ENCODE measurements at places on chromosomes 13 and 19.

DNA sequence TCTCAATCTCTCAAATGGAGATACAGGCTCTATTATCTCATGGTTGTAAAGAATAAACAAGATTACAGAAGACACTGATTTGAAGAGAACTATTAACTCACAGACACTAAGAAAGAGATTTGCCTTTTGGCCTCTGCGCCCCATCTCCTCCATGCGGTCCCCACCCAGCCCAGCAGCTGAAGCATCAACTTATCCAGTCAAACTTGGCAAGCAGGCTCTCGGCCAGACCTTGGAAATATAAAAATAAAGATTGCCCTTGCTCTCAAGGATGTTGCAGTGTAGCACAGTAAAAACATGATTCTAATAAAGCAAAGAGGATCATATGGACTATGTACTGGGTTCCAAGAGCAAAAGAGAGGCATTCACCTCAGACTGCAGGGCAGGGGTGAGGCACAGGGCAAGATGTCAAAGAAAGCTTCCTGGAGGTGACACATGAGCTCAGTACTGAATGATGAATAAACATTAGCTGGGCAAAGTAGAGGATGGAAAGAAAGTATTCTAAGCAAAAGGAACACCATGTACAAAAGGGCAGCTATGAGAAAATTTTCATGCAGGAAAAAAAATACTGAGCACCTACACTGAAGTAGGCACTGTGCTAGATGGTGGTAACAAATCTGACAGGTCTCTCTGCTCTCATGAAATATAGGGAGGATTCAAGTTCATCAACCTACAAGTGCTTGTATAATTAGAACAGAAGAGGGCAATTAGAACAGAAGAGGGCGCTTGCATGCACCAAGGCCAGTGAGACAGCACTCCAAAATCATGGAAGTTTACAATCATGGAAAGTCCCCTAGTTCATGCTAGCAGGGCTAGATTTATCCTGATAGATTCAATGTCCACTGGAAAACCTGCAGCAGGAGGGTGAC, 85.0 kb downstream of the SACS start:
- no peak for DNase-seq

GRCh38 chr13:72853000-72853399, 71.1 kb downstream of the PIBF1 start:
- DNase-seq, result no peak

DNA sequence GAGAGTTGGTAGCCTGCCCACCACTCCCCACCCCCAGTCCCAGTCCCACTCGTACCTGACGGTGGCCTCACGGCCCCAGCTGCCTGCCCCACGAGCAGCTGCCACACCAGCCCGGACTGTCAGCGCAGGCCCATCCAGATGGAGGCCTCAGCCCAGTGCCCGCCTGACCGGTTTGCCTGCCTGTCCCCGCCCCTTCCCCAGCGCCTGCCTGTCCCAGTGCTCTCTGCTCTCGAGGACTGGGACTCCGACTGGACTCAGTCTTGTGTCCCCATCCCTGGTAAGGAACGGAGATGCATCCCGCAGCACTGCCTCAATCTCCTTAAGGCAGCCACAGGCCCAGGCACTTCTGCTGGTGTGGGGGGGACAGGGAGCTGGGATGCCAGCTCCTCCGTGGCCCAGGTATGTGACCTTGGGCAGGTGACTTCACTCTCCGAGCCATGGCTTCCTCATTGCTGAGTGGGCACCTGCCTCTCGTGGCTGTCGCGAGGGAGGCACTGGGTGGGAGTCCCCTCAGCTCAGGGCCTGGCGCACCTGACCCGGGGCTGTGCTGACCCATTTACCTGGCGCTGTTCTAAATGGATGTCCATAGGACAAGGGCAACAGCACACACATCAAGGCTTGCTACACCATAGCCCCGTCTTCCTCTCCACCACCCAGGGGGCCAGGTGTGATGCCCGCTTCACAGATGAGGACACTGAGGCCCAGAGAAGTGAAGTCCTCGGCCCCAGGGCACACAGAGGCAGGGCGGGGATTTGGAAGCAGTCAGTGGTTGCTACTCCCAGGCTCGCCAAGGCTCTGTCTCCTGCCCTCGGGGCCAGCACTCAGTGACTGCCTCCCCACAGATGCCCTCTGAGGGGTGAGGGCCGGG, at the start of gene NKPD1:
Gene NKPD1 (minus strand): TSS at position 113 of the 868 bp plus-strand sequence. CDS start 832 bp downstream, outside the sequence.
- peak; percentile 55 for DNase-seq

GRCh38 chr13:94859278-94859691, 146.9 kb upstream of the SOX21 start:
- no peak for DNase-seq

- DNase-seq, result no peak
Measured at GRCh38 chr19:33954686-33955085, 158.0 kb downstream of the KCTD15 start.

GRCh38 chr13:70339738-70340137, 231.5 kb upstream of the KLHL1 start:
- DNase-seq, result peak; percentile 43

- no peak for DNase-seq
Measured at GRCh38 chr13:48297131-48297786, 6.3 kb upstream of the RB1 start.

DNA sequence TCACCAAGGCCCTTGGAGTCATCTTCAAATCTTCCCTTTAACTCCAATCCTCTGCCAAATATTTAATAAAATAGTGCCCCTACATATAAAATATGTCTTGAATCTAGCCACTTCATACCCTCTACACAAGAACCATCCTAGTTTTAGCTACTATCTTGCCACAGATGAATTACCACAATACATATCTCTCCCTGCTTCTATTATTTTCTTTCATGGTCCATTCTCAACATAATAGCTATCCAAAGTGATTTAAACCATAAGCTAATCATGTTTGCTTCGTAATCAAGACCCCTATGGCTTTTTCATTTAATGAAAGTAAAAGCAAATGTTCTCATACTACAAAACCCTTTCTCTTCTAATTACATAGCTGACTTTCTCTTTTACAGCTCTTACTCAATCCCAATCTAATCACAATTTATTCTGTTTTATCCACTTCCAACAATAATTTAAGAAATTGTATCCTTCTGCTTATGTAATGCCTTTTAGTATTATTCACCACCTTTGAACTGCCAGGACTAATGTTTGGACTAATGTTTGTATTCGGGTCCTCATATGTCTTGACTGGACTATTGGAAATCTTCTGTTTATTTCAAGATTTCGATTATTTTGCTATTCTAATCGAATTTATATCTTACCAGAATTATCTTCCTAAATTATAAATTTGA, 412.0 kb downstream of the SLITRK1 start:
- DNase-seq, result no peak

DNA sequence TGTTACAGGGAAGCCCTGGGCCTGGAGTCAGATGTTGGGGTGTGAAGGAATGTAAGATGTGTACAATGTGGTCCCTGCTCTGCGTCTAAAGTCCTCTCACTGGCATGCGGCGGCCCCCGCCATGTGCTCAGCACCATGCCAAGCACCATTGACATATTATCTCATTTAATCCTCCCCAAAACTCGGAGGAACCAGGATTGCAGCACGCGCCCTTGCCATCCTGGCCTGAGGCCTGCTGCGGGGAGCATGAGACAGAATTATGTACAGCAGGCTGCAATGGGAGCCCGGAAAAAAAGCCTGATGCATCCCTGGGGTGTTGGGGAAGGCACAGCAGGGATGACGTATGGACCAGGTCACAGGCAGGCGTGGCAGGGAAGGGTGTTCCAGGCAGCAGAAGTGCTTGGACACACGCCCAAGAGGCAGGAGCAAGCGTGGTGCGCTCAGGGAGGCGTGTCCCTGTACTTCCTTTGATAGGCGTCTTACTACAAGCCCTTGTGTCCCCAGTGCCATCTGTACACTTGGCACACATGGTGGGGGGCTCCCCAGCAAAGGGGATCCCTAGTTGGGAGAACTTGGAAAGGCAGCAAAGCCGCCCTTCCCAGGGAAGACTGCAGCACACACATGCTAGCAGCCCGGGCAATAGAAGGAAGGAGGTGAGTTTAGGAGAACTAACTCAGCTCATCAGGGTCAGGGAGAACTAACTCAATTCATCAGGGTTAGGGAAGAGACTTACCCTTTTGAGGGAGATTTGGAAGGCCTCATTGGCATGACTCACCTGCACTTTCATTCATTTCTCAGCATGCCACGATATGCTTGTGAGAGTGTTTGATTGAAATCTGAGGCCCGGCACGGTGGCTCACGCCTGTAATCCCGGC, 3.4 kb downstream of the EVI5L start:
- DNase-seq, result no peak

DNA sequence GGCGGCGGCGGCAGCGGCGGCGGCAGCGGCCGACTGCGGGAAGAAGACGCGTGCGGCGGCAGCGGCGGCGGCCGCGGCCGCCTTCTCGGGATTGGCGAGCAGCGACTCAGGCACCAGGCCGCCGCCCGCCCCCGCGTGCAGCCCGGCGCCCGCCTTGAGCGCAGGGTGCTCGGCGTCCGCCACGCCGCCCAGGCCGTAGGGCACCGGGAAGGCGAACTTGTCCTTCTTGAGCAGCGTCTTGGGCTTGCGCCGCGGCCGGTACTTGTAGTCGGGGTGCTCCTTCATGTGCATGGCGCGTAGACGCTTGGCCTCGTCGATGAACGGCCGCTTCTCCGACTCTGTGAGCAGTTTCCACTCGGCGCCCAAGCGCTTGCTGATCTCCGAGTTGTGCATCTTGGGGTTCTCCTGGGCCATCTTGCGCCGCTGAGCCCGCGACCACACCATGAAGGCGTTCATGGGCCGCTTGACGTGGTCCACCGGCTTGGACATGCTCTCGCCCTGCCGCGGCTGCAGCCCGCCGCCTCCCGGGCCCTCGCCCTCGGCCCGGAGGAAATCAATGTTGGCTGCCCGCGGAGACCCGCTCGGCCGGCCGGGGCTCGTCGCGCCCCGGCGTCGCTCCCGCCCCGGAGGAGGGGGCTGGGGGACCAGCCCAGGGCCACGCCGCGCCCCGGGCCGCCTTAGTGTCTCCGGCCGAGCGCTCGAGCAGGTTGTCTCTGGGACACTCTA, 621 bp downstream of the SOX21 start:
- DNase-seq, result peak; percentile 41

DNA sequence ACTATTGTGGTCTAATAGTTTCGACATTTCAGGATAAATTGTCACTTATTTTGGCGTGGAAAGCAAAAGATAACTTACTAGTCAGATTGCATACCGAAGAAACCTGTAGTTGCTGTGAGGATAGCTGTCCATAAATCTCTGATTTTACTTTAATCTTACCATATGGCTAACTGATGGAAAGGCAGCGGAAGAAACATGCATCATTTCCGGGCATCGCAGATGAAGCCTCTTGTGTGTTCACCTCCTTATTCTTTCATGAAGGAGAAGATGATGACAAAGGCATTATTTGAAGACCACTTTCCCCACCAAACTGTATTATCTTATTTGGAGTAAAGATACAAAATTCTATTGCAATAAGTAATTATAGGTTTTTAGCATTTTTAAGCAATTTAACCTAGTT, 763.6 kb upstream of the SLITRK6 start:
- no peak for DNase-seq

- DNase-seq, result no peak
Measured at GRCh38 chr13:42559057-42559456, 14.9 kb upstream of the TNFSF11 start.

DNA sequence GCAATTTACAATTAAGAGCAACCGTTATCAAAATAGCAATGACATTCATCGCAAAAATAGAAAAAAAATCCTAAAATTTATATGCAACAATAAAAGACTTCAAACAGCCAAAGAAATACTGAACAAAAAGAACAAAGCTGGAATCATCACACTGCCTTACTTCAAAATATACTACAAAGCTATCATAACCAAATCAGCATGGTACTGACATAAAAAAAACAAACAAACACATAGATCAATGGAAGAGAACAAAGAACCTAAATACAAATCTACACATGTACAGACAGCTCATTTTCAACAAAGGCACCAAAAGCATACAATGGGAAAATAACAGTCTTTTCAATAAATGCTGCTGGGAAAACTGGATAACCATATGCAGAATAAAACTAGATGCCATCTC, 6.4 kb downstream of the ZNF562 start:
- no peak for DNase-seq

DNA sequence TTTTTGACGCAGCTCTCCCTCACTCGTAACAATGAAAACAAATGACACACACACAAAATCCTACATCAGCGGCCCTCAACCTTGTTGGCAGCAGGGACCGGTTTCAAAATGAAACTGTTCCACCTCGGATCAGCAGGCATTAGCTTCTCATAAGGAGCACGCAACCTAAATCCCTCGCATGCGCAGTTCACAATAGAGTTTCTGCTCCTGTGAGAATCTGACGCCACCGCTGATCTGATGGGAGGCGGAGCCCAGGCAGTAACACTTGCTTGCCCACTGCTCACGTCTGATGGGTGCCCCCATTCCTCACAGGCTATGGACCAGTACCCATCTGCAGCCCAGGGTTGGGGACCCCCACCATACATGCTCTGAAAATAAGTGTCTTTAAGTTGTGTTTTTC, 43.4 kb downstream of the DHRS12 start:
- no peak for DNase-seq

DNA sequence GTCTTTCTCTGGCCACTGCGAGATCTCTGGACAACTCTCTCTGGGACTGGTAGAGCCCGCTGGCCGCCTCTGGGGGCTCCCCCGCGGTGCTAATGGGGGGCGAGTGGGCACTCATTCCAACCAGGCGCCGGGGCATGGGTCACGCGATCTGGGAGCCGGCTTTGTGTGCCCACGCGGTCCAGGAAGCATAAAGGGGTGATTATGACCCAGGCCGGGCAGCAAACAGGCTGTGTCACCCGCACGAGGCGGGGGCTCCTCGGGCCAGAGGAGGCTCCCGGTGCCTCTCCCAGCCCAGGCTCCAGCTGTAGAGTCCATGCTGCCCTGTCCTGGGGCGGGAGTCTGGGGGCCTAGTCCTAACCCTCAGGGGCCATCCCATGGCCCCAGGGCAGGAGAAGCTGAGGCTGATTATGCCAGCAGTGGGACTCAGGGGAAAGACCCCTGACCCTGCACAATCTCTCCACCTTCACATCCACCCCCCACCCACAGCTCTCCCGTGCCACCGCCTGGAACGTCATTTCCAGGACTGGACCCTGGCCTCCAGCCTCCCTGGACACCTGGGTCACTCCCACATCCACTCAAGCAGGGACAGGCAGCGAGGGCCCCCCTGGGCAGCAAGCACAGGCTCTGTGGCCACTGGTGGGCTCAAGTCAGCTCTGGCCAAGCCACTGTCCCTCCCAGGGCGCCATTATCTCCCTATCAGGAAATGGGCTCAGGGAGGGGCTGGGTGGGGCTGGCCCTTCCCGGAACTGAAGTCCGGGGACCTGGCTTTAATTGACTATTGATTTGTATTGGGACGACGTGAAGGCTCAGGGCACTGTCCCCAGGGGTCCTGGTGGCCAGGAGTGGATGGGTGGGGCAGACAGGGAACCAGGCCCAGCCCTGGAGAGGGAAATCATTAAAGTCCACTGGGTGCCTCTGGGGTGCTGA, 50.0 kb downstream of the PTPRS start:
- no peak for DNase-seq
